ENCODE measurements at places on chromosomes 1 and 21.

DNA sequence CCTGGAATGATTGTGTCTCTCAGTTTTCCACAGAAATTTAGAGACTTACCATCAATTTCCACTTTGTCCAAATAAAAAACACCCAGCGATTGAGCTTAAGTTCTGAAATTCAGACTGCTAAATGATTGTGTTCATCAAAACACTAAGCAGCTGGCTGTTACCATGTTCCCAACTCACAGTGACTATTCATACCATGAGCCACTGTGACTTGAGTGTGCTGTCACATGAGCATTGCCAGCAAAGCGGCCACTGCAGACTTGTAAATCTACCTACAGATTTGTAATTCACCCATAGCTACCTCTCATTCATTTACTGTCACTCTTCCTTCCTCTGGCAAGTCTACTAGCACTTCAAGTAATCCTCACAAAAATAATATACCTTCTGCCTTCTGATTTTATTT, 17.2 kb upstream of the PRKAB2 start:
- no peak for DNase-seq

GRCh38 chr1:60431593-60431992, 358.0 kb upstream of the C1orf87 start:
- no peak for DNase-seq

DNA sequence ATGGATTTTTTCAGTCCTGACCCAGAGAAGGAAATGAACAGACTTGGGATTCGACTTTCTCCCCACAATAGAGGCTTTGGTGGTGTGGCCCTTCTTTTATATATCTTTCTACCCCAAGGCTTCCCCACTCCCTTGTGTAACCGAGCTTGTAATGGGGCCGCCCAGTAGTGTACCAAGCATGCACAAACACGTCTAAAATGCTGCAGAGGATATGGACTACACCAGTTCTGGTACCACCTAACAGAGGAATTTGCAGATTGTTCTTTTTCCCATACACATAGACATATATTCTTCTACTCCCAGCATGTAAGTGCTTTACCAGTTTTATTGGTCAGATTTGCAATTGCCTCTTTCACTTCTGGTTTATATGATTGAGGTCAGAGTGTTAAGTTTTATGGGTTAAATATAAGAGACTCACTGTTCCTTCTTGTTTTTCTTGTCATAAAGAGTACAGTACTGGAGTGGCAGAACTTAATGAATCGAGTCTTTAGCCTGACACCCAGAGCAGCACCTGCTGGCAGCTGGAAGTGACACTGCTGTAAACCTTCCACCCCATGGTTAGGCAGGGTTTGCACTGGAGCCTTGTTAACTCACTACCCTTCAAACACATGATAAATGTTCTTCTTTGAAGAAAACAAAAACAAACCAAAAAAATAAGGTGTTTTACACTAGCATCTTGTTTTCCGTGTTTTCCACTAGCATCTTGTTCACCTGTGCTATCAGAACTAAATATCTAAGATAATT, 198.6 kb downstream of the PTPRC start:
- no peak for DNase-seq

GRCh38 chr1:86695400-86695799, 9.0 kb upstream of the SH3GLB1 start:
- DNase-seq = no peak

DNA sequence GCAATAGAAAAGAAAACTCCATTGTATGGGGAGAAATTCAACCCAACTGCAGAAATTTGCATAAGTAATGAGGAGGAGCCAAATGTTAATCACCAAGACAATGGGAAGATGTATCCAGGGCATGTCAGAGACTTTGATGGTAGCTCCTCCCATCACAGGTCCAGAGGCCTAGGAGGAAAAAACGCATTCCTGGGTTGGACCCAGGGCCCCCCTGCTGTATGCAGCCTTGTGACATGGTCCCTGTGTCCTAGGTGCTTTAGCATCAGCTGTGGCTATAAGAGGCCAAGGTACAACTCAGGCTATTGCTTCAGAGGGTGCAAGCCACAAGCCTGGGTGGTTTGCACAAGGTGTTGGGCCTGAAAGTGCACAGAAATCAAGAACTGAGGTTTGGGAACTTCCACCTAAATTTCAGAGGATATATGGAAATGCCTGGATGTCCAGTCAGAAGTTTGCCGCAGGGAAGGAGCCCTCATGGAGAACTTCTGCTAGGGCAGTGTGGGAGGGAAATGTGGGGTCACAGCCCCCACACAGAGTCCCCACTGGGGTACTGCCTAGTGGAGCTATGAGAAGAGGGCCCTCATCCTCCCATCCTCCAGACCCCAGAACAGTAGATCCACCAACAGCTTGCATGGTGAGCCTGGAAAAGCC, 162.3 kb downstream of the TGFB2 start:
- no peak for DNase-seq

GRCh38 chr1:203756036-203756435, 8.9 kb upstream of the LAX1 start:
- no peak for DNase-seq

GRCh38 chr1:226677027-226678020, 61.8 kb downstream of the ITPKB start:
- peak; percentile 65 for DNase-seq

DNA sequence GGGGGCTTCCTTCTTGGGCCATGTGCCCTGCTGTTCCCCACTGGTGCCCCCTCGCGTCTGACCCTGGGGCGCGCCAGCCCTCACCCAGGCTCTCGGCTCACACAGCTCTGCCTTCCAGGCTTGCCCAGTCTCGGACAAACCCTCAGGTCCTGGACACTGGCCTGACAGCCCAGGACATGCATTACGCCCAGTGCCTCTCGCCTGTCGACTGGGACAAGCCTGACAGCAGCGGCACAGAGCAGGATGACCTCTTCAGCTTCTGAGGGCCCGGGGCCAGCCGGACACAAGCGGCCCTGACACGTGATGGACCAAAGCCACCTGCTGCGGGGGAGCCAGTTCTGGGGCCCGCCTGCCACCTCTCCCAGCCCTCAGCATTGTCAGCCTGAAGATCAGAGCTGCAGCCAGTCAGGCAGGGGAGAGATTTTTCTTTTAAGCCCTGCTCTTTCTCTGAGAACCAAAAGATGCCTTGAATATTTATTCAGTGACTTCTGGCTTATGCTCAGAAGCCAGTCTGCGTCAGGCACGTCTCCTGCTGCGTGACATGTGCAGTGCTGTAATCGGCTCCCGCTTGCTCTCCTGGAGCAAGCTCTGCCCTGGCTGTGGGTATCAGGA, 23.4 kb downstream of the LDLRAP1 start:
- no peak for DNase-seq

DNA sequence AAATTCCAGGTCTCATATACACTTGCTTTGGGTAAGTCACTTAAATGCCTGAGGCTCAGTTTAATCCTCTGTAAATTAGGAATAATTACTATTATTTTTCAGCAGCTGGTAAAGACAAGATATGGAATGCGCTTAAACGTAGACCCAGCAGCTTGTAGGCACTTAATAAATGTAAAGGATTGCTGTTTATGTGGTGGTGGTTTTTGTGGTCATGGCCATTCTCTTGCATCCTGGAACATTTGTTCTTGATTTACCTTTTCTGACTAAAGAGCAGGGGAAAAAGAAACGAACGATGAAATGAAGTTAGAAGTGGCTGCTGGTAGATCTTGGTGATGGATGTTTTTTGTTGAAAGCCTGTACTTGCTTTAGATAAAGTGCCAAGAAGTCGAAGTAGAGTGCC, 195.0 kb upstream of the FOXD3 start:
- no peak for DNase-seq

- DNase-seq = no peak
Observed at GRCh38 chr1:184163674-184164465, 112.3 kb downstream of the TSEN15 start.

GRCh38 chr21:26099610-26100219, 70.9 kb downstream of the APP start:
- no peak for DNase-seq

- no peak for DNase-seq
Observed at GRCh38 chr1:31633117-31633516, 11.6 kb downstream of the PEF1 start.

DNA sequence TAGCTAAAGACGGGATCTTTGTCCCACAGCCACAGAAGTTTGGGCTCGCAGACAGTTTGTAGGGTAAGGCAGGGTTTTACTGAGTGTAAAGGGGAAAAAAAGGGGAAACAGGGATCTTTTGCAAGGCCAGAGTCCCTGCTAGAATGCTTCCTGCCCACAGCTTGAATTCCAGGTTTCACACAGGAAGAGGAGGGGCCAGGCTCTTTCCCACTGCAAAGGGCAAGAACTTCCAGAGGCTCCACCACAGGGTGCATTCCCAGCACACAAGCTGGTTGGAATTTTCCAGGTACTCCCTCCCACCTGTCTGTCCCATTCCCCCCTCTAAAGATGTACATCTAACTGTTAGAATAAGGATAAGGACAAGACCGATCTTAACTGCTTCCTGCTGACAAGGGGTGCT, 1126.9 kb downstream of the KCNT2 start:
- no peak for DNase-seq

GRCh38 chr1:85303440-85304162, 27.2 kb upstream of the BCL10 start:
- DNase-seq = no peak
